Fibroblast of pulmonary artery (primary cell): ENCODE measurements at places on chromosomes 6 and 20.

DNA sequence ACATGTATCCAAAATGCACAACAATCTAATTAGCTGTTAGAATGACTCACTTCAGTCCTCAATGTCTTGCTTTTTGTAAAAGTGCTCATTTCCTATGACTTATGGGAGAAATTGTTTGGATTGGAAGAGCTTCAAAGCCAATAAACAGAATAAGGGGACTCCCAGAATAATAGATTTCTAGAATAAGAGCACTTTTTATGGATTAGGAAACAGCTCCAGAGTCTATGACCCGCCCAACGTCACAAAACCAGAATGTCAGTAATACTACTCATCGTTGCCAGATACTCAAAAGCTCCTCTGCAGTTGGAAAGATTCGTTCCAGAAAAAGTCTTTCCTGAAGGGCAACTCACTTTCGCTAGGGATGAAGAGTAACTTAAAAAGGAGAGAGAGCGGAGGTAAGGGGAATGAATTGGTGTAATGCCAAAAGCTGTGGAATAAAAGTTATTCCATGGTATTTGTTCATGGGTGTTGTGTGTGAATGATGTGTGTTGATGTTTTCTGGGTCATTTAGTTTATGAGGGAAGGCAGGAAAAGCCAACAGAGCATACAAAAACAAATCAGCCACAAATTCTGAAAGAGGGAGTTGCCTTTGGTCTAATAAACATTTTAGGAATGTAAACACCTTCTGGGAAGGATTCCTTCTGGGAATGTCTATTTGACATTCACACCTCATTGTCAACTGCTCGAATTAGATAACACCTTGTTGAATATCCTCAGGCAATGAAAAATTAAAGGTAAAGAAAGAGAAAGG, 64.6 kb downstream of the SYNE1 start:
- no peak for DNase-seq

DNA sequence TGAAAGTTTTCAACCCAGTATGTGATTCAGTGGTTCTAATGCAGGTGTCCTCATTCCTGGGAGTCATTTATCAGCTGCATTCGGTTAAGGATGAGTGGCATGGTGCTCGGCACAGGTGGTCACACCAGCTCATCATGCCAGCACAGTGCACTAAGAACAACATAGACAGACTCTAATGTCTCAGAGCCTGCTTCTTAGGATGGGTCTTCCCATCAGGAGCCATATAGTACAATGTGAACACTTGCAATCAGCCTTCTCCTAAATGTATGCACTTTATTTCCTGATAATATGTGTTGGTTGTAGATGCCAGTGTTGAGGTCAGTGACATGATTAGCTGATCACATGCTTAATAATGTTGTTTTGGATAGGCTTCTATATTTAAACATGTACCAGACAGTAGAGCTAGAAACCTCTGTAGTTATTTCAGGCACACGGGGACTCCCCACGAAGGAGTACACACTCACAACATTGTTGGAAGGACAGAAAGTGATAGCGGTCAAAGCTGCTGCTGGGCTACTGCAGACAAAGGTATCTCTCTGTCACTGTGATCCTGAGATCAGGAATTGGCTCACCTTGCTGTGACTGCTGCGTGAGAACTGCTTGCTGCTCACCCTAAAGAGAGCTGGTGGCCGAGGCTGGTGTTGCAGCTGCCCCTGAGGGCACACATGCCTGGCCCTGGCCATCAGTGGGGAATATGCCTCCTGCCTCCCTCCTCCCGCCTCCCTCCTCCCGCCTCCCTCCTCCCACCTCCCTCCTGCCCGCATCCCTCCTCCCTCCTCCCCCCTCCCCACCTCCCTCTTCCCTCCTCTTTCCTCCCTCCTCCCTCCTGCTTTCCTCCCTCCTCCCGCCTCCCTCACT, 195.4 kb downstream of the SMOC2 start:
- DNase-seq: no peak

DNA sequence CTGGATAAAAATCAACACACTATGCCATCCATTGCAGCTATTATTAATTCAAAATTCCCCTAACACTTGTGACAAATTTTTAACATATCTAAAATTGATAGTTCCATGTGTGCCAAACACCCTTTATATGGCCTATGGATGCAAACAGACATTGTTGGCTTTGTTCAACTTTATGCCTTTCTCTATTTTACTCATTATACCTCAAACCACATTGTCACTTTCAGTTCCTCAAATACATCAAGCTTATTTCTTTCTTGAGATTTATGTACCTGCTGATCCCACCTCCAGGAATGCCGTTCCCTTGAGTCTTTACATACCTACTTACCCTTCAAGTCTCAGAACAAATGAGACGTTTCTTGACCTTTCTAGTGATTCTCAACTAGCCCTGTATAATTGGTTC, 193.5 kb upstream of the PLN start:
- no peak for DNase-seq

DNA sequence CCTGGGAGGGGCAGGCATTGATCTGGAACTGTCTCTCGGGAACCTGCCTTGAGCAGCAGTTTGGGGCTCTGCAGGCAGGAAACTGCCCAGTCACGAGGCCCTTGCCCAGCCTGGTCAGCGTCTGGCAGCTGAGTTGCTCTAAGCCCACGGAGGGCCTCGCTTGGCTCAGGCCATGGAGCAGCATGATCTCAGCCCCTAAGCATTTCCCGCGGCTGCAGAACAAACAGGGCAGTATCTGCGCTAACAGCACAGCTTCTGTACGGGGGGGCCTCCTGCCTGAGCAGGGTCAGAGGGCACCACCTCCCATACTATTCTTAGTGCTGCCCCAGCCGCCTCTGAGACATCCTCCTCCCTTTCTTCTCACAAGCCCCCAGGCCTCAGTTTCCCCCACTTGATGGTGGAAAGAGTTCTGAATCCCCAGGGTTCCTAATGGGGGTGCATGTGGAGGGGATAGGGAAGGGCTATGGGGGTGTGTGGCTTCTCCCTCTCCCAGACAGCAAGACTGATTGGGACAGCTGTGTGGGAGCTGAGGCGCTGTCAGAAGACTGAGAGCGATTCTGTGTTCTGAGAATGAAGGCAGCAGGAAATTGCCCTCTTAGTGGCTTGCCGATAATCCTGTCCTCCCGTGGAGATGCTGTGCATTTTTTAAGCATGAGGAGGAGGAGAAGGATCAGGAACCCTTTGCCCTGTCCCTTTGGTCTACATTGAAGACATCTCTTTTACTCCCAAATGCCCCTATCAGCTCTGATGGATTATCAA, 46.4 kb downstream of the MOCS1 start:
- peak; percentile 96 for DNase-seq

- DNase-seq: no peak
Measured at GRCh38 chr6:97218912-97219311, 64.1 kb downstream of the MMS22L start.

- DNase-seq: no peak
Measured at GRCh38 chr6:11900662-11901598, 111.2 kb upstream of the HIVEP1 start.

DNA sequence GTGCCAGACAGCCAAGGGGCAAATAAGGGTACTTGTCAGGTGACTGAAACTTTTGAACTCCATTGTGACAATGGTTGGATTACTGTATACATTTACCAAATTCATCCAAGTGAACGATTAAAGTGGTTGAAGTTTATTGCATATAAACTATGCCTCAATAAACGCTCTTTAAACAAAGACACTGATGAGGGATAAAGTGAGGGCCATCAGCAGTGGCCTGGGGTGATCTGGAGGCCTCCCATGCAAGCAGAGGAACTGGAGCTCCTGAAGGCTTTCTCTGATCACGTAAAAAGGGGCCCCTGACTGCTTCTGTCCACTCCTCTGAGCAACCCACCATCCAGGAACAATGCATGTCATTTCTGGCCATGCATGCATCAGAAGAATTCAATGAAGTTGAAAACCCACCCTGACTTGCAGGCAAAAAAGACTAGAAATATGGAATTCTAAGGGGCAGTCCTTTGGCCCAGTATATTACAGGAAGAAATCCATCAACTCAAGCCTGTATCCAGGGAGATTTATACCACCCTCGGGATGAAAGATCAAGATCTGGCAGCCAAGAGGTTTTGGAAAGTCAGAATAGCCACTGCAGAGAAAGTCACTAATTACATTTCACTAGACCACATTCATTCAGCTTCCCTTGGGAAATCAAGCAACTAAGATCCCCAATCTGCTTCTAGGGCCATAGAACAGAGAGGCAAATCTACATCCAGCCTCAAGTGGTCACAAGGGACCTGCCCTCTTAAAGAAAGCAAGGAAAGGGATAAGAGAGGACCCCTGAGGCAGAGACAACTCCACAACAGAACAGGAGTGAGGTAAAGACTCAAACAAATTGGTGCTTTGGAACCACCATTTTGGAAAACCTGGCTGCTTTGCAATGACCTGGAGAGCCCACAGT, 31.7 kb upstream of the RAB22A start:
- no peak for DNase-seq

GRCh38 chr20:34876406-34877282, at the start of gene ACSS2:
TSS of gene ACSS2 (plus strand) at chr20:34876612. CDS start at chr20:34876646, 34 bp downstream.
- DNase-seq: peak; percentile 17

DNA sequence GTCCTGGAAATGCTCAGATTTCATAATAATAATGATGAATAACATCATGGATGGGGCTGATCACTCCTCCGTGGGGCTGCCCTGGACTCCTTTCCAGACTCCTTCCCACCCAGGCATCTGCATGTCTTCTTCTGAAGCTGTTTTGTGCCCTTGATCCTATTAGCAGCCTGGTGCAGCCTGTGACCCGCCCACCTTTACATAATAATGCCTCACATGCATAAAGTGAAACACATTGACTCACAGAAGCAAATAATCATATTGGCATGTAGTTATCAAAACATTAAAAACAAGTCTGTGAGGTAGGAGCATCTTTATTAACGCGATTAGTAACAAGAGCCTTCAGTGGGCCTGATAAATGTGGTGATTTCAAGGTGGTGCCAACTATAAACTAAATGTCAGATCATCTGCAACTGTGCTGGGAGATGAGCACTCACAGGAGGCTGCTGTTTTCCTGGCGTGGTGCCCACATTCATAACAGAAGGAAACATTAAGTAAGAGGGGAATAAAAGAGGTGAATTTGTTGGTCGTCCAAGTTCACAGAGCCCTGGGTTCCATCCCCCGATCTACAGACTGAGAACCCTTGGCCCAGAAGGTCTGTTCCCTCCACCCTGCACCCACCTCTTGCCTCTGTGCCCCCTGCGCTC, 344.7 kb downstream of the CDH4 start:
- no peak for DNase-seq

DNA sequence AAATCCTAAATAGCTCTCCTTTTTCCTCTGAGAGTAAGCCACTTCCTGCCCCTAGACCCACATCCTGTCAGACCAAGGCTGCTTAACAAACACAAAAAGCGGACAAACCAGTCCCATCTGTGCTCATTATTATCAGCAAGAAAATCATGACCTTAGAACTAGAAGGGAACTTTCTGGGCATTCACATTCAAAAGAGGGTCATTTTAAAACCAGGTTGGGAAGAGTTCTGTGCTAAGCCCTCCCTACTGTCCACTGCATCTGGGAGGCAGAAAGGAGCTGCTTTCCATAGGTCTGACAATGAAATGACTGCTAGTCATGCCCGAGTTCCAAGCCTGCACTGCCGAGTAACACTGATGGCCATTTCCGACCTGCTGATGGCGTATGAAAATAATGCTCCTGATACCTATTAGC, 15.4 kb downstream of the EZR start:
- no peak for DNase-seq

DNA sequence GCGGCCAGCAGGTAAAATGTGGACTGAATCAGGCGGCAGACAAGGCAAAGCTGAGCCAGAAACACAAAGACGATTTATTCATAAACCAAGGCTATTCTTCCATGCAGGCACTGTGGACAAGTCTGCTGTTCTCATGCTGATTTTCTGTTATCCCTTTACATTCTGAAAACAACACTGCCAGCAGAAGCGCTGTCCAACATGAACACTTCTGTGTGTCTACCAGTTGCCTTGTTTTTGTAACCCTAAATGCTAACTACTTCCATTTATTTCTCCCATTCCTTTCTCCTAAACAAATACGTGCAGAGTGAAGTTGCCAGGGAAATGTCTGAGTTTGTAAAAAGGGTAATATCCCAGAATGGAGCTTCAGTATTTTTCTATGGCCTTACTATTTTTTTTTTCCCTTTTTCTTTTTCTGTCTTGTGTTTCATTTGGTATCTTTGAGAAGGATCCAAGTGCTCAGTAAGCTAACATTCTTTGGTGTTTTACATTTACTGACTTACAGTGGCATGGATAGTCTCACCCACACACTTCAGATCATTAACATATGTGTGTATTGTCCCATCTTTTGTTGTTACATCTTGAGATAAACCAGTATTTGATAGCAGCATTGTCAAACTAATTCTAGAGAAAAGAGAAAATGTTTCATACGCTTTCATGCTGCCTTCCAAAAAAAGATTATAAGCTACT, 1308.9 kb upstream of the MAP3K7 start:
- no peak for DNase-seq

- no peak for DNase-seq
Measured at GRCh38 chr6:128403618-128404444, 116.6 kb downstream of the PTPRK start.

GRCh38 chr6:96381246-96381645, 140.4 kb upstream of the UFL1 start:
- no peak for DNase-seq

GRCh38 chr20:965956-966355, 36.2 kb downstream of the RSPO4 start:
- no peak for DNase-seq

DNA sequence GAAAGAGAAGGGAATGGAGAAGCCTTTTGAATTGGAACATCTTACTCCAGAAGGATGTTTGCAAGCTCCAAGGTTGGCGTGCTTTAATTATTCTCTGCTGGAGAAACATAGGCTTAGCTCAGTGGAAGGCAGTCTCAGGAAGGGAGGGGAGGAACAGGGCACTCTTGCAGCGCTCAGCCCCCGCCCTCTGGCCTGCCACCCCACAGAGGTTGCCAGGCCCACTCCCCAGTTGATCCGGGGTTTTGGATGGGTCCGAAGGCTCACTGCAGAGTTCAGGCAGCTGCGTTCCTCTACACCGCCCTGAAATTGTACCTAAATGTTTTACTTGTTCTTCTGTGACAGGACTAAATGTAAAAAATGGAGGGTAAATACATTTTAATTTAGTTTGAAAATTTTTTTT, 155.2 kb upstream of the DTNBP1 start:
- DNase-seq: no peak

DNA sequence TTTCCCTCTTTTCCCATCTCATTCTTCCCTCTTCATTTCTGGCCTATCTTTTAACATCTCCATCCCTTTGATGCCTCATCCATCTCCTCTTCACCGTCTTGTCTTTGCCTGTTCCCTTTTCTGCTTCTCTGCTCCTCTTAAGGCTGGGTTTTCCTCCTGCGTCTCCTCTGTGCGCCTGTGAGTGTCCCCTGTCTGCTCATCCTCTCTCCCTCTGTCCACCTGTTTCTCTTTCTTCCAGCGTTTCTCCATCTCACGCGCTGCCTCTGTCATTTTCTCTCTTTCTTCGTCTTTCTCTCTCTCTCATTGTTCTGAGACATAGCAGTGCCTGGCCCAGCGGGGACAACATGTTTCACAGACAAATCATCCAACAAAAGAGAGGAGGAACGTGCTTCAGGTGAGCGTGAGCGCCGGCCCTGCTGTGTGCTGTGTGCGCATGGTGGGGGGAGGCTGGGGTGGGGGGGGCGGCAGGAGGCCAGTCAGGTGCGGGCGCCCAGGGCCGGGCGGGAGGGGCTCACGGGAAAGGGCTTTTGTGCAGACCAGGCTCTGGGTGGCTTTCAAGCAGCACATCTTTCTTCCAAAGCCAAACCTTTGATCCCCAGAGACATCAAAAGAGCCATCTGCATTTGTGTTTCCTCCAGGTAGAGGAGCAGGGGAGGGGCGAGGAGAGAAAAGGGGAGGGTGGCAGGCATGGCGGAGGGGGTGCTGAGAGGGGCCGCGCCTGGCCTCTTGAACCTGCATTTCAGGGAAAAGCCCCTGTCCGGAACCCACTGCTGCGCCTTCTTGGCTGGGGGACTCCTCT, 121.3 kb downstream of the VEGFA start:
- no peak for DNase-seq
